ENCODE measurements at places on chromosomes 4 and X.

DNA sequence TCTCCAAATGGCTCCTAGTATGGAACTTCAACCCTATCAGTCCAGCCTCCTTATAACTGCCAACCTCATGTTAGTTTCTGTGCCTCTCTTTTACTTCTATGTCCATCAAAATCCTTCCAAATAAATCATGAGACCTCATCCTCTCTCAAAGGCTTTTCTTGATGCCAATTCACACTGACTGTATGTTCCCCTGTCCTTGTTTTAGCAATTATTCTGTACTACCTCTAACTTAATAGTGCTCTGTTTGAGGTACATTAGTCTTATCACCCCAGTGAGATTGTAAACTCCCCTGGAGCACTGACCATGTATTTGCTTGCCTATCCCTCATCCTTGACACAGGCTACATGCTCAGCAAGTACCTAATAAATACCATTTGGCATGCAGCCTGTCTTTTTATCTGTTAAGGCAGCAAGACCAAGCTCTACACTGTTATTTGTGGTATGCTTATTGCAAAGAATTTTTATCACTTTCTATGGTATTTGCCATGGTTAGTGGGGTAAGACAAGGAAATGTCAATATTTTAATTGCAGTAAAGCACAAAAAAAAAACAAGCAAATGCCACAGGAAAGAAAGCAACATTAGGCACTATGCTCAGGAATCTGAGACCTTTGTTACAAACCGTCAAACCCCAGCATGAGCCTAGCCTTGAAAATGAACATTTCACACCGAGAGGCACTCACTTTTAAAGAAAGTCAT is 119.2 kb downstream of the SMARCA1 start:
- DNase-seq: no peak

- DNase-seq: no peak
Measured at GRCh38 chrX:72255445-72255844, 16.6 kb upstream of the ERCC6L start.

DNA sequence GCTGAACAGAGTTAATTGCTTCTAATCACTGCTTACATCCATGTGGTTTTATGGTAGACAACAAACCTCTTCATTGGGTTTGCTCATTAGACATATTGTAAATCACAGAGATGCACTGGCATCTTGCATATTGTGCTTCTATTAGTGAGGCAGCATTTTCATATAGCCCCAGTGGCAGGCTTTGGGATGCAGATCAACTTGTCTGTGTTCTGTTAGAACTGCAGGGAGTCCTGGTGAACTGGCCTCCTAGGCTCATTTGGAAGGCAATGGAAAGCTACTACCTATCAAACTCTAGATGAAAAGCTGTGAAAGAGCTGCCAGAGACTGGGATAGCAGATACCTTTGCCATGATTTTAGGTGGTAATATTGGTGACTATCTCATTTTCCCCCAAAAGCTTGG is 108.8 kb downstream of the NAA11 start:
- no peak for DNase-seq

- DNase-seq: no peak
Measured at GRCh38 chr4:125390126-125390525, 75.4 kb downstream of the FAT4 start.

GRCh38 chrX:153441296-153441695 is 4.6 kb downstream of the TREX2 start:
- DNase-seq: no peak

GRCh38 chr4:86967798-86968197 is 33.0 kb downstream of the AFF1 start:
- no peak for DNase-seq

DNA sequence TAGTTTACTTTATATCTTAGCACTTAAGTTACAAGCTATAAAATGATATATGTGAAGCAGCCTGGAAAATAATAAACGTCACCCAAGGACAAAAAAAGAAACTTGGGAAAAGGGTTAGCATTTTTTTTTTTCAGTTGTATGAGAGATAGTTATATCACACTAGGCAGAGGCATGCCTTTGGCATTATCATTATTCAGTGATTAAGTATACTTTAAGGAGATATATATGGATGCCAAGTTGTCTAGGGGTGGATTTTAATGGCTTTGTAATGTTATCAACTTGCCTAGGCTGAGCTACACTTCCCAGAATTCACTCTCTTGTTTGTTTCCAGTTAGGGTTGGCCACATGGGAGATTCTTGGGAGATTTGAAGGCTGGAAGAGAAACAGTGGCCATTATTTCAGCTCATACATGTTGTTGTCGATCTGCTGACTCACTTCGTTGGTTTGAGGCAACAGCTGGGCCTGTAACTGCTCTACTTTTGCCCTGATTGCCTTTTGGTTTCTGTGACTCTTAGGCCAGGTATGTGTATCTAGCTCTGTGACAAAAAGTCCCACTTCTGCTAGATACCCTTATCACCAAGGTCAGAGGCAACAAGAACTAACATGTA is 11.5 kb upstream of the SRPX start:
- DNase-seq: no peak

DNA sequence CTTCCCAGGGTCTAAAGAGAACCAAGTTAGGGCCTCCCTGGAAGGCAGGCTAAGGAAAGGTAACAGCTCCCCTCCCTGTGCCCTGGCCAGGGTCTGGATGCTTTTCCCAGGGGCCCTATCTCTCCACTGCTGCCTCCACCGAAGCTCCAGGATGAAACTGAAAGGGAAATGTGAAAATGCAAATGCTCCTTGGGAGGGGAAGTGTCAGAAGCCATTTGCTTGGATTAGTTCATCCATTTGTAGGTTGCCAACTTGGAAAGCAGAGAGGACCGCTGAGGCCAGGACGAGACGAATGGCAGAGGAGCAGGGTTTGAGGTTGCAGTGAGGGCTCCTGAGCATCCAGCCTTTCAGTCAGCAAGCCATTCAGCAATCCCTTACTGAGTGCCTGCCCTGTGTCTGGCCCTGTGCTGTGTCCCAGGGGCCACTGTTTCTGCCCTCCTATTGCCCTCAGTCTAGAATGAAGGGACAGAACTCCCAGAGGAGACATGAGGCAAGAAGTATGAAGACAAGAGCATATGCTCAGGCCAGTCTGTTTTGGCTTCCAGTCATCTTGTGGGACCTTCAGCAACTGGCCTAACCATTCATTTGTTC is 45.9 kb upstream of the PGRMC1 start:
- no peak for DNase-seq

- no peak for DNase-seq
Measured at GRCh38 chrX:54509400-54509799, 13.4 kb upstream of the FGD1 start.

- DNase-seq: peak; percentile 58
Measured at GRCh38 chr4:85084371-85085094, 118.0 kb upstream of the WDFY3 start.

- DNase-seq: no peak
Measured at GRCh38 chrX:118178450-118178849, 61.8 kb upstream of the KLHL13 start.

All from KG1 (cell line).